Pancreas (tissue), 10 donors: ENCODE measurements at places on chromosomes 11 and 22. TPM values are rescaled to one million over a fixed set of nuclear protein-coding genes. Genes with fewer than 3 reads are reported as not detected.

MGAT3 gene
- total RNA-seq: 2.7 TPM

RASGRP2 gene
- 2.1 TPM for total RNA-seq

GAB4 gene
- total RNA-seq: not detected

CEND1 gene
- not detected for total RNA-seq

HBG1 gene
- not detected for total RNA-seq

SEZ6L gene
- total RNA-seq: 3.9 TPM

CDHR5 gene
- total RNA-seq: 2.7 TPM

CHADL gene
- total RNA-seq: 1.2 TPM

RASD2 gene
- total RNA-seq: 0.61 TPM

POLA2 gene
- total RNA-seq: 4.9 TPM

POTEH gene
- not detected for total RNA-seq

OR6T1 gene
- total RNA-seq: not detected

CCDC87 gene
- 0.38 TPM for total RNA-seq

IGSF9B gene
- 5.8 TPM for total RNA-seq

EP300 gene
- total RNA-seq: 39.7 TPM

DDX25 gene
- total RNA-seq: 0.66 TPM

SYNGR1 gene
- 15.0 TPM for total RNA-seq

MPPED2 gene
- total RNA-seq: 2.7 TPM

DGCR6L gene
- total RNA-seq: 18.0 TPM

MMP8 gene
- total RNA-seq: not detected

OR2AT4 gene
- total RNA-seq: not detected

INPP5J gene
- total RNA-seq: 12.7 TPM

APOA5 gene
- total RNA-seq: not detected

CNIH2 gene
- total RNA-seq: 1.0 TPM

LRP5 gene
- 50.6 TPM for total RNA-seq

FBLN1 gene
- 78.1 TPM for total RNA-seq

PITPNB gene
- 26.7 TPM for total RNA-seq

SLCO2B1 gene
- total RNA-seq: 32.1 TPM

OR4C12 gene
- total RNA-seq: not detected

TST gene
- total RNA-seq: 22.9 TPM

BRSK2 gene
- 77.0 TPM for total RNA-seq

SLC37A2 gene
- total RNA-seq: 7.3 TPM

PACSIN2 gene
- total RNA-seq: 95.9 TPM

H19 gene
- 142 TPM for total RNA-seq

UCP2 gene
- total RNA-seq: 4.6 TPM

C22orf42 gene
- 0.75 TPM for total RNA-seq

MS4A4A gene
- total RNA-seq: 18.9 TPM

MS4A2 gene
- 0.09 TPM for total RNA-seq

C1QTNF4 gene
- 0.20 TPM for total RNA-seq

TEAD1 gene
- 21.4 TPM for total RNA-seq
